ENCODE measurements at places on chromosomes 7 and 10.

DNA sequence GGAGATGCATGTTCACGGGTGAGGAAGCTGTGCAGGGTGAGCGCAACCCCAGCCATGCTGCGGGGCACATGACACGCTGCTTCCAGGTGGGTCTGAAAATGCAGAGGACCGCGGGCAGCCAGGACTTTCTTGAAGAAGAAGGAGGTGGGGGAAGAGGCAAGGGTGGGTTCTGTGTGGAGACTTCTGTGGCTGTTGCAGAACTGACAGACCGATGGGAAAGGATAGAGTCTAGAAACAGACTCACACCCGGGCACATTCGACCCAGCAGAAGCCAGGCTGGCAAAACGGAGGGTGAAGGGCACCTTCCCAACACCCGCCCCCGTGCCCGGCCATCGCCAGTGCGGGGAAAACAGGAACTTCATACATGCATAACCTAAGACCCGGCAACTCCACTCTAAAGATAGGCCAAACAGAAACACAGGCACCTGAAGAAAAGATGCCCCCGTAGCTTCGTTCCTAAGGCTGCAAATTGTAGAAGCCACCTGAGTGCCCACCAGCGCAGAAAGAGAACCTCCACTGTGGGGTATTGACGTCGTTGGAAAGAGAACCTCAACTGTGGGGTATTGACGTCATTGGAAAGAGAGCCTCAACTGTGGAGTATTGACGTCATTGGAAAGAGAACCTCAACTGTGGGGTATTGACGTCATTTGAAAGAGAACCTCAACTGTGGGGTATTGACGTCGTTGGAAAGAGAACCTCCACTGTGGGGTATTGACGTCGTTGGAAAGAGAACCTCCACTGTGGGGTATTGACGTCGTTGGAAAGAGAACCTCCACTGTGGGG lies 4.8 kb upstream of the KNDC1 start:
- no peak for DNase-seq

- DNase-seq: no peak
Measured at GRCh38 chr7:75066521-75066920, 7.1 kb downstream of the RCC1L start.

DNA sequence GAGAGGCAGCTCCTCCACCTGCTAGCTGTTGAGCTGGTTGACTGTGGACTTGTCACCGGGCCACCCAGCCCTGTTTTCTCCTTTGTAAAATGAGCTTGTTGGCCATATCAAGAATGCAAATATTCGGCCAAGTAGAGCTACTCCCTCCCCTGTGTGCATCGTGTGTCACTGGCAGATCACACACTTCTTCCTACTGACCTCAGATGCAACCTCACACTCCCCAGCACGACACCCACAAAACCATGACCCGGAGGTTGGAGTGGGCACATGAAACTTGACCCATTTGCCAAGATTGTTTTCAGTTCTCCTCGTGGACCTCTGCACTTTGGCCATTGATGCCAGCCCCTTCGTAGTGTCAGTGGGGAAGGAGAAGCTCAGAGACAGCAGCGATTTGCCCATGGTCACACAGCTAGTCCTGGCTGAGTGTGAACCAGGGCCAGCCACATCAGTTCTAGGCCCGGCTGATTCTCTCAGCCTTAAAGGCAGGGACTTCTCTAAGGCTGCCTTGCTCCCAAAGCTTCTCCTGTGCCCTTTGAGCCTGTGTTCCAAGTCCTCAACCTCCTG lies 101.1 kb downstream of the CDH23 start:
- DNase-seq: no peak

- DNase-seq: no peak
Measured at GRCh38 chr7:120615703-120616102, 242.2 kb downstream of the TSPAN12 start.

DNA sequence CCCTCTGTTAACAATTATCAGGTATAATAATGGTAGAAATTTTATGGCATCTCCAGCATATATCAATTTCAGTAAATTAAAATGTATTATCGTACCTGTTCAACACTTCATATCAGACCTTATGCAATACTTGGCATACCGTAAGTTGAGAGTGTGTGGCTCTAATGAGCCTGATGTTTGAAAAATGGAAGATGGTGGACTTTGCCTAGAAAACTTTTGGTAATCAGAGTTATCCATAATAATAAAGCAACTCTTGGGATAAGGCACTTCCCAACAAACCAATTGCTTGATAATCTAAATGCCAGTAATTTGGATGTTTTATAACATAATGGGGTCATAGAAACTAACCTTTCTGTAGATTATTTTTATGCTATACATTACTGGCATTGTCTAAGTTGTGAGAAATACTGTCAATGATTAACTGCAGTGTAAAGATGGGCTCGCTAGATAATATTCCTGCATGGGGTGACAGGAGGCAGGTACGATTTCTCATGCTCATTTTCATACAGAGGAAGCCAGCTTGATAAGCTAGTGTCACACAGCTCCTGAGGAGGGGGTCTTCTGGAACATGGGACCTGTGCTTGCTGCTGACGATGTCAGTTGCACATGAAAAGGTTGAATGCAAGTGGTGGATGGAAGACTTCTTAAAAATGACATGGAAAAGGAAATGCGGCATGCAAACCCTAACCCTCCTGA lies 27.8 kb upstream of the DMBT1 start:
- no peak for DNase-seq

- no peak for DNase-seq
Measured at GRCh38 chr10:116451711-116452337, 24.2 kb downstream of the PNLIPRP3 start.

DNA sequence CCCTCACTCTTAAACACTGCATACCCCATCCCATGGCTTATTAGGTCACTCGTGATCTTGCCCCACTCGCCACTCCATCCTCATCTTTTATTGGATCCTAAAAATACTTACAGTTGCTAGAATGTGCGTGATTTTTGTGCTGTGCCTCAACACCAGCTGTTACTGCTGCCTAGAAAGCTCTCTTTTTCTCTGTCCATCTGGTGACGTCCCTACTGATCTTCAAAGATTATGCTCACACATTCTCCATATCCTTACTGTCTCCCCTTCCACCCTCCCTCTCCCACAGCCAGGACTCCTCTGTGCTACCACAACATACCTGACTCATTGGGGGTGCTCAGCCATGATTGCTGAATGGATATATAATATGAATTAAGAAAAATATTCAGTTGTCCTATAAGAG lies 42.0 kb downstream of the CDK6 start:
- DNase-seq: no peak

DNA sequence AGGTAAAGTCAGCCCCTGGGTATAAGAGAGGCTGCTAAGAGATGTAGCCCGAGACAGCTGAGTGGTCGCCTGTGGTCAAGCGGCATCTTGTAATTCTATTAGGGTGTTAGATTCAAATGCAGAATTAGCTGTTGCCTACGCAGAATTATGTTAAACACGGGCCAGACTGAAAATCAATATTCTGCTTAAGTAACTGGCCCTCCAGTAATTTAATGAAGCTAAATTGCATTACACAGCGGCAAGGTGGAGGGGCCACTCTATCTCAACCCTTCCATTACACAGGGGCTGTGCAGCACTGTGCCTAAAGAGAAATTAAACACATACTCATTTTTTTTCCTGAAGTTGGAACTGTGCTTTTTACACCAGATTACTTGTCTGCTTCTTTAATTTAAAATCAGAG lies 448.5 kb upstream of the MGMT start:
- DNase-seq: no peak

DNA sequence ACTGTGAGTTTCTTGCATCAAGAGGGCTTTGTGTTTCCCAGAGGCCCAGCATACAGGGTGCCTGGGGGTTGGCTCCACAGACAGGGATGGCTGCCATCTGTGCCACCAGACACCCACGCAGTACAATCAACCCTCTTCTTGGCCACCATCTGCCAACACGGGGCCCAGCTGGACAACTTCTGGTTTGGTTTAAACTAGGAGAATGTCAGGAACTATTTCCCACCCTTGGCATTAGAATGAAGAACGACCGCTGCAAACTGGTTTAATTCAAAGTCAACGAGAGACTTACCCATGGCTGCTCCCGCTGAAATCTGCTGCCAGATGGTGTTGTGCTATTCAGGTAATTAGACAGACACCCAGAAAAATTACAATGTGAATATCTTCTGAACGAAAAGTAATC lies 27.8 kb downstream of the NMT2 start:
- no peak for DNase-seq

DNA sequence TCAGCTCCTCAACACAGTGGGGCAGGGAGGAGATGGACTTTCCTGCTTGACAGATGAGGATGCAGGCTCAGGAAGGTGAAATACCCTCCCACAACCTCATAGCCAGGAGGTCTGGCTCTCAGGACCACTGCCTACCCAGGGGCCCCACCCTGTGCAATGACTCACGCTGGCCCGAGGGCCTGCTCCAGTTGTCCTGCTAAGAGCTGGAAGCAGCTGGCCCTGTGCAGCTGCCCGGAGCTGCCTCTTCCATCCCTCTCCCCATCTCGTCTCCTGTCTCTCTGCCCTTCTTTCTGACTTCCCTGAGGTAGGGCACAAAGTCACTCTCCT lies 123.9 kb downstream of the ZMIZ1 start:
- DNase-seq: no peak

GRCh38 chr10:89531359-89531758 lies 4.0 kb downstream of the SLC16A12 start:
- DNase-seq: no peak

- DNase-seq: no peak
Measured at GRCh38 chr7:148701414-148701813, 2.7 kb downstream of the CUL1 start.

DNA sequence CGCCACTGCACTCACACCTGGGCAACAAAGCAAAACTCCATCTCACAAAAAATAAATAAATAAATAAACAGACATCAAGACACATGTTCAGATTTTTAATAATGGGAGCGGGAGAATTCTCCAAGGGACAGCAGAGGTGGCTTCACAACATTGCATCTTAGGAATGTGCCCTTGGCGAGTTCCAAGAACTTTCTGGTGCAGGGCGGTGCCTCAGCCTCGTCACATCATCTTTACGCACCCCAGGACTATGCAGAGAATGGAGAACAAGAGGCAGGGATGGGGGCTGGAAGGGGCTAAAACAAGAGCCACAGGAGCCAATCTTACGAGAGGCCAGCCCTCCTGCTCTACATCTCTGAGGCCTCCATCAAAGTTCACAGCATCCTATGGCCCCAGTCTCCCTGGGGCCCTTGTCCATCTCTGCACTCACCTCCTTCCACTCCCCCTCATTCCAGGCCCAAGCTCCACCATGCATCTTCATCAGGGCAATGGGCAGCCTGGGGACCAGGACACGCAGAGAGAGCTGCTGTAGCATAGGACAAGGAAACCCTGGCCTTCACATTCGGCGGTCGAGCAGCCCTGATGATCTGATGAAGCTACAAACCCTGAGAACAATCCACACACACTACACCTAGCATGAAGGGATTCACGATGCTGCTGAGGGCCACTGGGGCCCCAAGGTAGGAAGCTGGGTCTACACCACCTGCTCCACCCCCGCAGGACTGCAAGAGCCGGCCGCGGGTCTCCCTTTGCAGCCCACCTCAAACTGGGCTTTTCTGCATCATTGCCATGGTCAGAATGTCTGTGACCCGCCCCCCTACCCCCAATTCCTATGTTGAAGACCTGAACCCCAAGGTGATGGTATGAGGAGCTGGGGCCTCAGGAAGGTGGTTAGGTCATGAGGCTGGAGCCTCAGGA lies 22.3 kb downstream of the TNS3 start:
- no peak for DNase-seq

DNA sequence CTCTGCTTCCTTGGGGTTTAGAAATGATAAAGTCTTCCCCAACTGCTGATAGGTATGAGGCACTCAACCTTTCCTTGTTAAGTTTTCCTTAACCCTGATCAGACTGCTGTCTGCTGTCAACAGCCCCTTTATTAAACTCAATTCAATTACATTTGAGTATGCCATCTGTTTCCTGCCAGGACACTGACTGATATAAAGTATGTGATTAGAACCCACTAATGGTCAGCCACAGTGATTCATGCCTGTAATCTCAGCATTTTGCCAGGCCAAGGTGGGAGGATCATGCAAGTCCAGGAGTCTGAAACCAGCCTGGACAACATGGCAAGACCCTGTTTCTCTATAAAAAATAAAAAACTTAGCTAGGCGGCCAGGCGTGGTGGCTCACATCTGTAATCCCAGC lies 18.1 kb downstream of the BAZ1B start:
- no peak for DNase-seq

- DNase-seq: no peak
Measured at GRCh38 chr7:141275350-141275749, 201.5 kb downstream of the TMEM178B start.

DNA sequence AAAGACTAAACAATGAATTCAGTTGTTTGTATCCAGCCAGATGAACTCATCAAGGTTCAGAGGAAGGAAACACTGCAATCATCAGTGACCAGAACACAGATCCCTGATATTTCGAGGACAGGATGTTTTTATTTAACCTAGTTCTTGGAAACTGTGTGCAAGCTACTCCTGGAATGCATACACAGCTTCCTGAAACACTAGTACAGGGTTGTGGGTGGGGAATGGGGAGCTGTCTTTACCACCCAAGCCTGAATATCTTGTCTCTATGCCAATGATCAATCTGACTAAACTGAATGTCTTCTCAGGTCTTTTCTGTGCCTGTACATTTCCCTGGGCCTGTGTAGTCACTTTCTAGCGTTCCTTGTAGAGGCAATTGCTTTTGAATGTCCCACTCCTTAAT lies 374.6 kb downstream of the CALN1 start:
- no peak for DNase-seq
